ENCODE measurements at places on chromosomes 7 and 10.
A peak's percentile ranks its signal among the peaks of the same experiment; 100 is the strongest.

- DNase-seq, result no peak
Observed at GRCh38 chr10:59362959-59363381, 621 bp upstream of the FAM13C start.

DNA sequence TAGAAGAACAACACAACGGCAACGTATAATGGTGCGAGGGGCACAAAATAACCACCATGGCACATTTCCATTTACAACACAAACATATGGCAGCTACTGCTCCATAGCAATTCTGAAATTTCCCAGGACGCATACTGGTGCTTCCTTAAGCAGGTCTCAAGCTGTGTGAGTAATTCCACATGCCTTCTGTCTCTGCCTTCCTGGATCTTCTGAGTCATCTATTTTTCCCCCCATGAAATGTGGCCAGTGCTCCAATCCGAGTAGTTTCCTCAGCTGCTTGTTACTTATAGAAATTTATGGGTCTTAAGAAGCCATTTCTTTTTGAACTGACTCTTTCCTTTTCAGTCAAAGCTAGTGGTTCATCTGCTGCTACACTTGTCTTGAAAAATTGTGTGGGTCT, 256.6 kb upstream of the KLF6 start:
- DNase-seq, result no peak

- no peak for DNase-seq
Observed at GRCh38 chr7:140679186-140679585, 6.4 kb downstream of the ADCK2 start.

GRCh38 chr7:102101111-102101551, 185.5 kb upstream of the SH2B2 start:
- no peak for DNase-seq

GRCh38 chr7:128774921-128775320, 673 bp downstream of the OPN1SW start:
- DNase-seq, result no peak

DNA sequence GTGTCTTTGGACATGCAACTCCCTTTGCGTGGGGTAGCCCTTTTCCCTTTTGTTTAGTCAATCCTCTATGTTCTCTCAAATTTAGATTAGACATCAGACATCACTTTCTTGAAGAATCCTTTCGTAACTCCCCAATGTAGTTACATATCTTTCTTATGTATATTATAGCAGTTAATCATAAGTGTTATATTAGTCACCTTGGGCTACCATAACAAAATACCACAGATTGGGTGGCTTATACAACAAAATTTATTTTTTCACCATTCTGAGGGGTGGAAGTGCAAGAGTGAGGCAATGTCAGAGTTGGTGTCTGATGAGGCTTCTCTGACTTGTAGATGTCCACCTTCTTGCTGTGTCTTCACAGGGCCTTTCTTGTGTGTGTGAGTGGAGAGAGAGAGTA, 105.7 kb downstream of the PHTF2 start:
- DNase-seq, result no peak

- no peak for DNase-seq
Observed at GRCh38 chr10:126049759-126050700, 153.7 kb downstream of the FANK1 start.

- no peak for DNase-seq
Observed at GRCh38 chr10:77863446-77863845, 63.1 kb downstream of the DLG5 start.

DNA sequence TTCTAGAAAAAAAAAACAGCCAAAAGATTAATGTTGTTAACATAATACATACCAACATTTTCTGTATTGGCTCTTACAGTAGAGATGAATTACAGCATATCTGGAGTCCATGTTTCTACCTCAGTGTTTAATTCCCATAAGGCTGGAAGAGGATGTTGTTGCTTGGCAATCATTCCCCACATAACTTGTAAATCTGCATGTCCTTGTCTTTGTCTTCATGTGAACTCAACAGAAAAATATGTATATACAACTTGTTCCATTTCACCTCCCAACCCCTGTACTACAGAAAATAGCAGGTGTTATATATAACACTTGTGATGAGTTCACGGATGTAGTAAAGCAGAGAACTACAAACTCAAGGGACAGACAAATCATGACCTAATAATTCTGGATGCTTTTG, 160.9 kb upstream of the SEMA3C start:
- no peak for DNase-seq

DNA sequence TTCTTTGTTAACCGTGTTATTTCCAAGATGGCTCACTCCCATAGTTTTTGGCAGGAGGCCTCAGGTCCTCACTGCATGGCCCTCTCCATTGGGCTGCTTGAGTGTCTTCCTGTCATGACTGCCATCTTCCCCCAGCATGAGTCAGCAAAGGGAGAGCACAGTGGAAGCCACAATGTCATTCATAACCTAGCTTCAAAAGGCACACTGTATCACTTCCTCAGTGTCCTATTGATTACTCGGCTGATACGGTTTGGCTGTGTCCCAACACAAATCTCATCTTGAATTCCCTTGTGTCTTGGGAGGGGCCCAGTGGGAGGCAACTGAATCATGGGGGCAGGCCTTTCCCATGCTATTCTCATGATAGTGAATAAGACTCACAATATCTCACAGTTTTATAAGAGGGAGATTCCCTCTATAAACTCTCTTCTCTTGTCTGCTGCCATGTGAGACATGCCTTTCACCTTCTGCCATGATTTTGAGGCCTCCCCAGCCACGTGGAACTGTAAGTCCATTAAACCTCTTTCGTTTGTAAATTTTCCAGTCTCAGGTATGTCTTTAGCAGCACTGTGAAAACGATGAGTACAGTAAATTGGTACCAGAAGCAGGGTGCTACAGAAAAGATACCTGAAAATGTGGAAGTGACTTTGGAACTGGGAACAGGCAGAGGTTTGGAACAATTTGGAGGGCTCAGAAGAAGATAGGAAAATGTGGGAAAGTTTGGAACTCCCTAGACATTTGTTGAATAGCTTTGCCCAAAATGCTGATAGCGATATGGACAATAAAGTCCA, 106.5 kb downstream of the PRLHR start:
- DNase-seq, result no peak

- DNase-seq, result no peak
Observed at GRCh38 chr10:87913156-87913921, 49.9 kb downstream of the PTEN start.

- DNase-seq, result no peak
Observed at GRCh38 chr10:43045631-43046287, 31.1 kb upstream of the RET start.

DNA sequence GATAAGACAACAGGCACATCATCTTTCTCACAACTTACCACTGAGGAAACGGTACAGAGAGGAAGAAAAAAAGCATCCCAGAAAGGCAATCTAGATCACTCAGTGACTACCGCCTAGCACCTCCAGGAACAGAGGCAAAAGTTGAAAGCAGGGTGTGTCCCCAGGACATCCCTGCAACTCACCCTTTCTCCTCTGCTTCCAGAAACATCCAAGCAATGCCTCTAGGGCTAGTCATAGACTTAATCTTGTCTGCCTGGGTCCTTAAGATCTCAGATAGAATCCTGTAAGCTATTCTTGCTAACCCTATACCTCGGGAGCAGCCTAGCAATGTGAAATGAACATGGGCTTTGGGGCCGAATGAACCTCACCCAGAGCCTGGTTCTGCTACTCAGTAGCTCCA, 18.8 kb upstream of the PDCD4 start:
- no peak for DNase-seq

- no peak for DNase-seq
Observed at GRCh38 chr7:44431091-44431608, 59.3 kb downstream of the NUDCD3 start.

DNA sequence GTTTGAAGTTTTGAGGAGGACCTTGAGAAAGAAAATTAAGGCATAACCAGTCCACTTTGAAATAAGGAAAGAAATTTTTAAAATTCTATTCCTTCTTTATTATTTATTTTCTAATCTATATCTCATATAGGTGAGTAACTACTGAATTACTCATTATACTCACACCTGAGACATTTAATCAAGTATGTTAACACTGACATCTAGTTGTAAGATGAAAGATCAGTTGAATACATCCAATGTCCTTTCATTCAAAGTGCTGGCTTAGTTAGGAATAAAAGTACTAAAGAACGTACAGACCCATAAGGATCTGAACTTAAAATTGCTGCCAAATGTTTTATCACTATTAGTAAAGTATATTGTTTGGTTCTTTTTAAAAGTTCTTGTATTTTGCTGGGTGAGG, 23.5 kb downstream of the TRDMT1 start:
- no peak for DNase-seq

- DNase-seq, result no peak
Observed at GRCh38 chr7:151431768-151432311, 8.1 kb downstream of the CRYGN start.

GRCh38 chr7:128891942-128892269, 18.6 kb downstream of the KCP start:
- DNase-seq, result no peak

GRCh38 chr10:133618851-133619250, 7.7 kb downstream of the FRG2B start:
- no peak for DNase-seq

DNA sequence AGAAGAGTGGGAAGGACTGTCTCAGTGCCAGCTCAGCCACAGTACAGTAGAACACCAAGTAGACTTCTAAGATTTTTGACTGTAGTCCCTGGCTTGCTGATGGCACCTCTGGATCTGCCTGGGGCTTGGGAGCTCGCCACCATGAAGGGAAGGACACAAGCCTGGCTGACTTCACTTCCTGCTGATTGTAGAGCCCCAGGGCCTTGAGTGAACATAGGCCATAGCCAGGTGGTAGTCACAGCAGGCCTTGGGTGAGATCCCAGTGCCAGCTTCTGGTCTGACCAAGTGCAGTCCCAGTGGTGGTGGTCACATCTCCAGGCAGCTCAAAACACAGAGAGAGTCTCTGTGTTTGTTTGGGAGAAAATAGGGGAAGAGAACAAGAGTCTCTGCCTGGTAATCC, 57.6 kb upstream of the HBP1 start:
- DNase-seq, result no peak

DNA sequence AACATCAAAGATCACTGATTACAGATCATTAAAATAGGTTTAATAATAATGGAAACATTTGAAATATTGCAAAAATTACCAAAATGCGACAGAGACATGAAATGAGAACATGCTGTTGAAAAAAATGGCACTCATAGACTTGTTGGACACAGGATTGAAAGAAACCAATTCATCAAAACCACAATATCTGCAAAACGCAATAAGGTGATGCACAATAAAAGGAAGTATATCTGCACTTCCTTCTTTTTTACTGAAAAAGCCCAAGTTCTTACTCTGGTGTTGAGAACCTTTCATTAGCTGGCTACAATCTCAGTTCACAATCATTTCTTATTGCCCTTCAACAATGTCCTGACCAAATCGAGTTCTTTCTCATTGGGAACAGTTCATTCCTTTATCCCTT, 28.7 kb downstream of the TMEM106B start:
- DNase-seq, result no peak

DNA sequence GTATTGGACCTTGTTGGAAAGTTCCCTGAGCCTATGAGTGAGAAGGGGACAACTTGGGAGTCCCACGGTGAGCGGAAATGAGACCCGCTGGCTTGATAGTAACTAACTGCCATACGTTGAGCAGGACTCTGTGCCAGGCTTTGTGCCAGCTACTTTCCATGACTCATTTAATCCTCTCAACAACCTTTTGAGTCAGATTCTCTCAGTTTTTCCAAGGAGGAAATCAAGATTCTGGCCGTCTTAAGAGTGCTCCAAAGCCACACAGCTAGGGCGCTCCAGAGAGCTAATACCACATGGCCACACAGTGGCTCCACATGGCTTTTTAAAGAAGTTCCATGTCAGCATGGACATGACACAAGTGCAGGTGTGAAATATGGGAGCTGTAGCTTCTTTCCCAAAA, 55.7 kb downstream of the NOD1 start:
- no peak for DNase-seq

- DNase-seq, result no peak
Observed at GRCh38 chr7:116525298-116525912, 569 bp downstream of the CAV1 start.

DNA sequence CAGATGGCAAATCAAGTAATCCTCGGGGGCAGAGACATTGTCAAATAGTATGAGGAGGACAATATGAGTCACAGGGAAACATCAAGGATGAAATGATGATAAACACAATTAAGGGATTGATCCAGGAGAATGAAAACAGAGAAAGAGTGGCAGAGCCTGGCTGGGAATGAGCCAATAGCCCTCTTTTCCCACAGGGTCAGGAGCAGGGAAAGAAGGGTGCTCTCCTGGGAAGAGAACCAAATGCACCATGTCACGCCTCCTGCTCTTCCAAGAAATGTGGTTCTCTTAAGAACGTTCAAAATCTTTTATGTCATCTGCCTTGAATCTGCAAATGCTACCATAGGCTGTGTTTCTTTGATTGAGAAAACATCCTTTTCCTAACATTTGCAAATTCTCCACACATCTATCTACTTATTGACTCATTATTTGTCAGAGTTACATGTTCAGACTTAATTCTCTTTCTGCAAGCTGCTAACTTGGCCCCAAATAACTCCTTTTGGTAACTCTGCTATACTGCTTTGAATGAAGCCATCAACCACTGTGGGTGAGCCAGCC, 50.6 kb downstream of the HIPK2 start:
- DNase-seq, result no peak

- DNase-seq, result peak; percentile 8
Observed at GRCh38 chr10:93160829-93161228, 87.1 kb downstream of the CYP26A1 start.

DNA sequence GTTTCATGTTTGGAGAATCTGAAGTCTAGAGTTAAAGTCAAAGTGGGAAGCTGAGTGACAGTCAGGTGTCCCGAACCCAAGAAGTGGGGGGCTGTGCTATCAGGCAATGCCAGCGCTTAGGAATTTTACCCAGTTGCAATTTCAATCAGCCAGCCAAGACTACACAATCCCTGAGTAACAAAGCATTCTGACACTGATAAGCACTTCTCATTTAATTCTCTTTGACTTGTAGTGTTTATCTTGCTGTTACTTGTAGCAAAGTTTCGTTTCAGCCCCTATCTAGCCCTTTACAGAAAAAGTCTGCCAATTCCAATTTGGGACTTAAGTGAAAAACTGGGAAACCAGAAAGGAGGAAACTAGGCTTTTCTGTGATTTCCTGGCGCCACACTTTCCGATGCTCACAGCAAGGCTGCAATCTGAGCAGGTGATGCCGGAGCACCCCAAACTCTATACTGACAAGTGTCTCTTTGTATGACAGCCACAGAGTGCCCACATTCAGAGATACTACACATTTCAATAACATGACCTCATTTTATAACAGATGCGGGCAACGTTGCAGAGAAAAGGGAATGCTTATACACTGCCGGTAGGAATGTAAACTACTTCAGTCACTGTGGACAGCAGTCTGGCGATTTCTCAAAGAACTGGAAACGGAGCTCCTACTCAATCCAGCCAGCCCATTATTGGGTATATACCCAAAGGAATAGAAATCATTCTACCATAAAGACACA, 61.0 kb downstream of the ITIH5 start:
- no peak for DNase-seq

- DNase-seq, result peak; percentile 3
Observed at GRCh38 chr7:20407585-20408466, 77.1 kb downstream of the ITGB8 start.

DNA sequence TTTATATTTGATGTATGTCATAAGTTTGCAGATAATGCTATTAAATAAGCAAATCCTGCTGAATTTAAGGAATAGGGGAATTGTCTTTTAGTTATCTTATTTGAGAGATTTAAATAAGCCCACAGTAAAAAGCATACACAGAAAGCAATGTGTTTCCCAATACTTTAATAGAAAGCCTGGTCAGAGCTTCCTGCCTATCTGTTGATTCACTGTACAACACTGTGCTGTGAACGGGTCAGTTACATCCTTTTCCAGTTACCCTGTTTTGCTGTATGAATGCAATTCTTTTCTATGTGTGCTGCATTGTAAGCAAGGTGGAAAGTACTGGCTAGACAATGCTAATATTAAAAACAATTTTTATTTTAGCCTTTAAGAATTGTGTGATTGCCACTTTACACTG, 81.2 kb downstream of the ANKRD7 start:
- DNase-seq, result no peak

Measured in thoracic aorta (tissue), 2 donors.